ENCODE measurements at places on chromosomes 12 and 14.

DNA sequence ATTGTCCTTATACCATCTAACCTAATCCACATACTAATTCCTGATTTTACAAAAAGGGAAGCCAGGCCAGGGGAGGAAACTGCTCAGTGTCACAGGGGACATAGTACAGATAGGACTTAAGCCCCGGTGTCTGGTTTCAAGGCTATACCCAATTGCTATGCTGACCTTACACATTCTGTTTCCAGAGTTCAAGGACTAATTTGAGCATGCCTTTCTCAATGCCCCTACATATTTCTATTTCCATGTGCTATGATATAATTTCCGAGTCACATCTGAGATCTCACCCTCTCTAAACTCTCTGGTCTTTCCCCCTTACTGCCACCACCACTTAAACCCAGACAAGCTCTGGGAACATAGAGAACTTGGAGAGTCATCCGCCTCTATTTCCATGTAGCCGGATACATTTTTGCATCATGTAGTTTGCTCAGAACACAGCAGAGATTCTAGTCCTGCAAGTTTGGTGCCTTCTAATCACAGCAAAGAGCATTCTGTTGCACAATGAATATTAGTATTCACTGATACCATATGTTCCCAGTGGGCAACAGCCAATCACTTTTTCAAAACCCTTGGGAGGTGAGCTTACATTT is 34.2 kb downstream of the PPM1H start:
- no peak for DNase-seq

DNA sequence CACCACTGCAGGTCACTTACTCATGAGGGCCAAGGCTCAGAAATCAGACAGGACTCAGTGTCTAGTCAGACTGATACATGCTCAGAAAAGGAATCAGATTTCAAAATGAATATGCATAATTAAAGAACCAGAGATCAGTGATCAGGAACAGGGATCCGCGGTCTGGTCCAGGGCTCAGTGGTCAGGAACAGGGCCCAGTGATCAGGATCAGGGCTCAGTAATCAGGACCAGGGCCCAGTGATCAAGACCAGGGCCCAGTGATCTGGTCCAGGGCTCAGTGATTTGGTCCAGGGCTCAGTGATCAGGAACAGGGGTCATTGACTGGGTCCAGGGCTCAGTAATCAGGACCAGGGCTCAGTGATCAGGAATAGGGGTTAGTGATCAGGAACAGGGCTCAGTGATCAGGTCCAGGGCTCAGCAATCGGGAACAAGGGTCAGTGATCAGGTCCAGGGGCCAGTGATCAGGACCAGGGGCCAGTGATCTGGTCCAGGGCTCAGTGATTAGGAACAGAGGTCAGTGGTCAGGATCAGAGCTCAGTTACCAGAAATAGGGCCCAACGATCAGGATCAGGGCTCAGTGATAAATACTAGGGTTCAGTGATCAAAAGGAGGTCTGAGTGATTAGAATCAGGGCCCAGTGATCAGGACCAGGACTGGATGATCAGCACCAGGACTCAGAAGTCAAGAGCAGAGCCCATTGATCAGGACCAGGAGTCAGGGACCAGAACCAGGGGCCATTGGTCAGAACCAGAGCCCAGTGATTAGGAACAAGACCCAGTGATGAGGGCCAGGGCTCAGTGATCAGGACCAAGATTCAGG is 175.3 kb downstream of the TMEM121 start:
- DNase-seq: no peak

GRCh38 chr12:57099047-57099714 is 10.3 kb downstream of the NAB2 start:
- no peak for DNase-seq

- DNase-seq: no peak
Observed at GRCh38 chr12:11822081-11822834, 172.8 kb downstream of the ETV6 start.

DNA sequence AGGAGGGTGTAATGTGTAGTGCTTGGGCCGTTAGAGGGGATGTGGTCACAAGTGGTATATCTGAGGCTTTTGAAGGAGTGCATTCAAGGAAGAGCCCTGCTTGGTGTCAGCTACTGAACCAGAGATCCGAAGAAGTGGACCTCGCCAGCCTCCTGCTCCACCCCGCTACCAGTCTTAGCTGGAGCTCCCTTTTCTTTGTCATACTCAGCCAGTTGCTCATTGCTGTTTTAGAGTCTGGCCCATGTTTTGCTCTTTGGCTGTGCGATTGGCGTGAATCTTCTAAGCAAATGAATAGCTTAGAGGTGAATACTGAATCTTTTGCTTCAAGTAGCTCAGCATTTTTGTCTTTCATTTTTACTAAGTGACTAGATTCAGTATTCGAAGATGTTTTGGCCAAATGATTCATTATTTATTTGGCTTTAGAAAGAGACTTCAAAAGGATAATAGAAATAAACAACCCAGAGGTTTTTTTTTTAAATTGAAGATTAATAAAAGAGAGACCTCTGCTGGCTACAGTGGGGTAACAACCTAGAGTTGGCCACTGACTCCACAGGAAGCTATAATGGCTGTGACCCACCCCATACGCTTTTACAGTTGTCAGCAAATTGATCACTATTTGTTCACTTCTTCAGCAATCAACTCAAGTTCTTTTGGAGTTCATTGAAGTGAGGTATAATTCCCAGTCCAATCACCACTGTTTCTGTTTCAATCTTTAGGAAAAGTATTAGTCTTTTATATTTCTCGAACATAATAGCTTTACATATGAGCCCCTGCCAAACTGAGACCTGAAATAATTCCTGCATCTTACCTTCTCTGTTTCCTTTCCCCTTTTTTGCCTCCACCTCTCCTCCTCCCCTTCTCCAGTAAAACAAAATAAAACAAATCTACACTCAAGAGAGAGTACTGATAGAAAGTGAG is 19.9 kb downstream of the CDKN1B start:
- no peak for DNase-seq

GRCh38 chr12:25979563-25979962 is 21.1 kb downstream of the RASSF8 start:
- no peak for DNase-seq

GRCh38 chr12:124655698-124656516 is 88.5 kb upstream of the NCOR2 start:
- DNase-seq: no peak

GRCh38 chr12:48334808-48335207 is 15.9 kb downstream of the ZNF641 start:
- DNase-seq: no peak

- DNase-seq: no peak
Observed at GRCh38 chr14:30748343-30748742, 126.0 kb upstream of the COCH start.

GRCh38 chr14:86933460-86933859 is 1059.5 kb downstream of the GALC start:
- no peak for DNase-seq

- no peak for DNase-seq
Observed at GRCh38 chr12:89752341-89752740, 43.7 kb upstream of the ATP2B1 start.

- DNase-seq: no peak
Observed at GRCh38 chr12:49369411-49370145, 2.3 kb downstream of the SPATS2 start.

- DNase-seq: no peak
Observed at GRCh38 chr12:70948976-70949336, 28.4 kb upstream of the PTPRR start.

DNA sequence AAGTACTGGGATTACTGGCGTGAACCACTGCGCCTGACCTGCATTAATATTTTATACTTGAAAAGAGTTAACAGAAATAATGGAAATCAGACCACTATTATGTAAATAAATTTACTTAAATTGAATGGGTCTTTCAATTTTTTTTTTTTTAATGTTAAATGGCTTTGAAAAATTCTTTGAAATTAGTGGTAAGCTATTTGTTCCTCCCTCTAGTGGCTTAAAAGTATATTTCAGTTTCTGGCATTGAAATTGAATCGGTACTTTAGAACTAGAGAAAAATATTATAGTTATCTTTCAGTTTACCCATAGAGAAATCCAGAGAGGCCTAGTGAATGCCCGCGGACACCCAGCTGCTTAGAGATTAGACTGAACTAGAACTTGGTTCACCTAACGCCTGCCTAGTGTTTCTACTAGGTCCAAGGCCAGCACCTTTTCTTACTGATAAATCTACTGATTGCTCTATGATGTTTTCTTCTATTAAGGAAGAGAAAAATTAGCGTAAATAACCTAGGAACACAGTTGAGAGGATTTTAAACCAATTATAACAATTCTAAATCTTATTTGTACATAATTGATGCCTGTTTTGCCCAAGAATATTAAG is 106.5 kb downstream of the EML1 start:
- no peak for DNase-seq

DNA sequence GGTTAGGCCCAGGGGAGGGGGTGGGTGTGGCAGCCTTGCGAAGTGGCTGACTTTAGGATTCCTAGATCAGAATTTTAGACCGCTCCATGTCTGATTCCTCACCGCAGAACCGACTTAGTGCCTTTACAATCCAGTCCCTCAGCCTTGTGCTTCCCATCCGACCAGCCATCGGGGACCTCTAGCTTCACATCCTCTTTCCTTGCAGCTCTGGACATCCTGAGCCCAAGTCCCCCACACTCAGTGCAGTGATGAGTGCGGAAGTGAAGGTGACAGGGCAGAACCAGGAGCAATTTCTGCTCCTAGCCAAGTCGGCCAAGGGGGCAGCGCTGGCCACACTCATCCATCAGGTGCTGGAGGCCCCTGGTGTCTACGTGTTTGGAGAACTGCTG is 557 bp downstream of the COPS7A start:
- no peak for DNase-seq

- DNase-seq: no peak
Observed at GRCh38 chr12:118061873-118062843, 1.2 kb upstream of the WSB2 start.

- DNase-seq: no peak
Observed at GRCh38 chr12:12195516-12195915, 71.3 kb downstream of the LRP6 start.

GRCh38 chr14:81386290-81386745 is 13.8 kb downstream of the STON2 start:
- no peak for DNase-seq

GRCh38 chr14:96705422-96706092 is 91.6 kb upstream of the VRK1 start:
- DNase-seq: no peak

DNA sequence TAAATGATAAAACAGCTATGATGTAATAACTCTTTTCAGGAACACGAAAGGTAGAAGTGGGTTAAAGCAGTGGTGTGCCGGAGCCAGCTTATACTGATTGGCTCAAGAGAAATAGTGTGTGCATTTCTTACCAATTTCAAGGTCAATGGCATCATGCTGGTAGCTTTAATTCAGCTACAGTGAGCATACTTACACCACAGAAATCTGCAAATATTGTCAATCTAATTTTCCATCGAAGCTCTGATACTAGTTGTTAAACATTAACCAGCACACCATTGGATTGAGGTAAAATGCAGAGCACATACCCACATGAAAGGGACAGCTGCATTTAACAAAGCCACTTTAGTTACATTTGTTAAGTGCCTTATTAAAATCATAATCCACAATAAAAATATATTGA is 225.7 kb downstream of the KCNC2 start:
- no peak for DNase-seq

GRCh38 chr14:59093902-59094301 is 94.6 kb upstream of the DAAM1 start:
- no peak for DNase-seq

DNA sequence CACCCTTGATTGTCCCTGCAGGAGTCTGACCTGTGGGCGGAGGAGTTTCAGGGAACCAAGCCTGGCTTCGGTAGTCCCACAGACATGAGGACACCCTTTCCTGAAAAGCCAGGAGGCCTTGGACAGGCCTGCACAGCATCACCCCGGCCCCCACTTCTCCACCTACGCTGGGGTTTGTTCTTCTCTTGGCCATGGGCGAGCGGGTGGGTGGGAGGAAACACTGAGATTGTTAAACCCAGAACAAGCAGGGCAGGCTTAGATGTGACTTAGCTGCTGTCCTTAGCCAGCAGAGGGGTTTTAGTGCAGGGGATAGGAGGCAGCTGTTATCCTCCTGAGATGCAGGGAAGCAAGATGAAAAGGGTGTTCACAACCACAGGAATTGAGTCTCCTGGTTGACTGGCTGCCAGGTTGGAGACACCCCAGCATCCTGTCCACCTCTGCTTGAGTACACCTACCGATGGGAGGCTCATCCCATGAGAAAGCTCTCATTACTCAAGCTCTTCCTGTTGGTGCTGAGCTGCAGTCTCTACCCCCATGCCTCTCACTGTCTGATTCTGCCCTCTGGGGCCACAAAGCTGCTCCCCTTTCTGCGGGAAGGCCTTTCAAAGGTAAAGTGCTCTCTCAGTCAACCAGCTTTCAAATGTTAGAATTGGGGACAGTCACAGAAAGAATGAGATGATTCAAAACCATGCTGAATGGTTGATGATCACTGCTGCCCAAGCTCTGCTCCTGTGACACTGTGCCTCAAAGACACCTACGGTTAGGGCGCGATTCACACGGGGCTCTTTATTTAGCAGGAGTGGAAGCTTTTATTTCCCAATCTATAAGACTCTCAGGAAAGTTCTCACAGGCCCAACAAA is 86.3 kb downstream of the IRF2BPL start:
- no peak for DNase-seq

DNA sequence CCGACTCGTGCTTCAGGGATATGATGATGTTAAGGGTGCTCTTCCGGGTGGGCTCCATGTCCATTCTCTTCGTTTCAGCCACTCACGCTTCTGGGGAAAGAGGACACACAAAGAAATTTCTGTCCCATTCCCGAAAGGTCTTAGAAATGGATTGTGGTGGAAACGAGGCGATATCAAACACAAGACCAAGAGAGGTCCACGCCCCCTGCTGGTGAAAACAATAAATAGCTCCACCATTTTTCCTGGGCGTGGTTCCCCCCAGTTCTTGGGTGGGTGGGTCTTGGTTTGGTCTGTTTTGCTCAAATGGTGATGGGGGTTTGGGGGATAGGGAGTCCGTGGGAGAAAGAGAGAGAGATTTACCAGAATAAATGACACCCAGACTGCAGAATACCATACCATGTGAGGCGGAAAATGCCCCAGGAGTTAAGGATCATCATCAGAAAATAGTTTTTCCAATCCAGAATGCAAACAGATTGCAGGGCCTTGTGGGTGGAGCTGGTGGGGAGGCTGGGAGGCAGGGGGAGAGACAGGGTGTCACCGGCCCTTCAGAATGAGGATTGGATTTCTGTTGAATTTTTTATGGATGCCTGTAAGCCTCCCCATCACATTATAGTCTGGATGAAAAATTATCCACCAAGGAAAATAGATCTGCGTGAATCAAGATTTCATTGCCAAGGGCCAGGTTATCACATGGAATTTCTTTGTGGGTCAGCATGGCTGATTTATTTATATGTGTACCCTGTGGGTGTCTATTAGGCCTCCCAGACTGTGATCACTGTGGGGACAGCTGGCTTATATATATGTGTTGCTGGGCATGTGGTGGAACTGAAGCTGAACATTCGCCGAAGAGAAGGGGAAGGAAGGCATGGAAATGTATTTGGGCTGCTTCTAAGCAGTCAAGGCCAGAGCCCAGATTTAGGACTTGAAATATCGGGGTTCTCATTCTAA is 55.8 kb downstream of the SRRM4 start:
- DNase-seq: no peak
